NCI-H2171 (cell line): ENCODE measurements at places on chromosomes 13 and 19.

GRCh38 chr13:110316196-110316595 is 9.1 kb downstream of the COL4A2 start:
- no peak for DNase-seq

- no peak for DNase-seq
Measured at GRCh38 chr13:77720988-77721387, 23.5 kb downstream of the SLAIN1 start.

- no peak for DNase-seq
Measured at GRCh38 chr19:49435670-49436069, 5.7 kb downstream of the SLC17A7 start.

- DNase-seq = no peak
Measured at GRCh38 chr19:16850133-16850532, 20.9 kb downstream of the SIN3B start.

GRCh38 chr13:28751175-28751960 is 32.6 kb upstream of the SLC46A3 start:
- no peak for DNase-seq

GRCh38 chr13:78540058-78540457 is 63.3 kb downstream of the POU4F1 start:
- DNase-seq = no peak

GRCh38 chr13:75985132-75985531 is 349.0 kb downstream of the LMO7 start:
- no peak for DNase-seq

DNA sequence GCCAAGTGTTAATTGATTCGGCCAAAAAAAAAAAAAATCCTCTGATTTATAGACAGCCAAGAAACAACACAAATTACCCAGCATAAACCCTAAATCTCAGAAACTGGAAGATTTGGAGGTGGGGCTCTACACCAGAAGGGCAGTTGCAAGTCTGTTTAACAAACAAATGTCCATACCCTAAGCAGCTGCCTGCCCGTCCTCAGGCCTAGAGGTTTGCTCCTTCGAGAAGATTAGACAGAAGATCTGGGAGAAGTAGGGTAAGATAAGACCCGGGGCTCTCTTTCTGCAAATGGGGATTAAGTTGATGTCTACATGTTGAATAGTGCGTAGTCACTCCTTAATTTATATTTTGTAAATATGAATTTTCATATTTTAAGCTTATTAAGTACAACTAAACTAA is 3.4 kb upstream of the N4BP2L1 start:
- no peak for DNase-seq

- no peak for DNase-seq
Measured at GRCh38 chr13:23754997-23755396, 134.2 kb downstream of the MIPEP start.

DNA sequence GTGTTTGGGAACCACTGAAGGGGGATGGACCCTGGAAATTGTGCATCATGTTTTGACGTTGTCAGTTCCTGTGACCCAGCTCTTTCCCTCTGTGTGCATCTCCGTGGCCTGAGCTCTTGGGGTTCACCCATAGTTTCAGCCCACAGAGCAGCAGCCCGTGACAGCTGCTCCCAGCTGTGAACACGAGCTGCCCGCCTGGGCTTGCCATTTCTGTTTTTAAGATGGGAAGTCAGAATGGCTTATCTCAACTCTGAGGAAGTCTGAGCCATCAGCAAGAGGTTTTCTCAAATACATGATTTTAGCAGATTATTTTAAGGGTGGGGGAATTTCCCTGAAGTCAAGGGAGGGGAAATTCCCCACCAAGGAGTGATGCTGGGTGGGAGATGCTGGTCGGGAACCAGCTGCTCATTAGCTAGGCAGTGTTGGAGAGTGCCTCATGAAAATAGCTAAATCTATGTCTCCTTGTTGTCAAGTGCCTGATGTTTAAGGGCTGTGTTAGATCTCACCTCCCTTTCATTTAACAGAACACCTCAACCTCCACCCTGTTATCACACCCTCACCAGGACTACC is 34.8 kb upstream of the C1QTNF9 start:
- DNase-seq = no peak

- no peak for DNase-seq
Measured at GRCh38 chr19:49953416-49953815, 7.6 kb downstream of the SIGLEC11 start.

- no peak for DNase-seq
Measured at GRCh38 chr19:24141612-24142011, 54.6 kb downstream of the ZNF254 start.

- DNase-seq = peak; percentile 64
Measured at GRCh38 chr19:14432791-14433553, at the start of gene PKN1. PKN1 (plus strand) TSS chr19:14433306; CDS start chr19:14433522, 216 bp downstream.

DNA sequence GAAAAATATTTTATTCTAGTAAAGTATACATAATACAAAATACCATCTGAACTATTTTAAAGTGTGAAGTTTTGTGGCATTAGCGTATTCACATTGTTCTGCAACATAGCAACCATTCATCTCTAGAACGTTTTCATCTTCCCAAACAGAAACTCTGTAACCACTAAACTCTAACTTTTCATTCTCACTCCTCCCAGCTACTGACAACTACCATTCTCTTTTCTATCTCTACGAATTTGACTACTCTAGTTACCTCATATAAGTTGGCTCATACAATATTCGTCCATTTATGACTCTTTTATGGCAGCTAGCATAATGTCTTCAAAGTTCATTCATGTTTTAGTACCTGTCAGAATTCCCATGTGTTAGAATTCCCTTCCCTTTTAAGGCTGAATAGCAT is 150.5 kb upstream of the MIR17HG start:
- DNase-seq = no peak

GRCh38 chr19:49073514-49074378 is 1.2 kb upstream of the KCNA7 start:
- DNase-seq = no peak

DNA sequence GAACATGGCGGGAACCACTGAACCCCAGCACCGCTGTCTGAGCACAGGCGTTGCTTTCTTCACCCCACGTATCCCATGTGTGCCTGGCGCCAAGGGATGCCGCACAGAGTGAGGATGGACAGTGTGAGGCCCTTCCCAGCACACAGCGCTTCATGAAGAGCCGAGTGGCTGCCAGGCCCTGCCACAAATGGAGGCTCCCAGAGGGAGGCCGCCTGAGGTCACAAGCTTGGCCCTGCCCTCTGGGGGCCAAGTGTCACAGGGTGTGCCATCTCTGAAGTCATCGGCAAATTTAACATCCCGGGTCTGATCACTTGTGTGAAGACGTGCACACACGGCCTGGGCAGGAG is 24.4 kb downstream of the MPND start:
- no peak for DNase-seq

DNA sequence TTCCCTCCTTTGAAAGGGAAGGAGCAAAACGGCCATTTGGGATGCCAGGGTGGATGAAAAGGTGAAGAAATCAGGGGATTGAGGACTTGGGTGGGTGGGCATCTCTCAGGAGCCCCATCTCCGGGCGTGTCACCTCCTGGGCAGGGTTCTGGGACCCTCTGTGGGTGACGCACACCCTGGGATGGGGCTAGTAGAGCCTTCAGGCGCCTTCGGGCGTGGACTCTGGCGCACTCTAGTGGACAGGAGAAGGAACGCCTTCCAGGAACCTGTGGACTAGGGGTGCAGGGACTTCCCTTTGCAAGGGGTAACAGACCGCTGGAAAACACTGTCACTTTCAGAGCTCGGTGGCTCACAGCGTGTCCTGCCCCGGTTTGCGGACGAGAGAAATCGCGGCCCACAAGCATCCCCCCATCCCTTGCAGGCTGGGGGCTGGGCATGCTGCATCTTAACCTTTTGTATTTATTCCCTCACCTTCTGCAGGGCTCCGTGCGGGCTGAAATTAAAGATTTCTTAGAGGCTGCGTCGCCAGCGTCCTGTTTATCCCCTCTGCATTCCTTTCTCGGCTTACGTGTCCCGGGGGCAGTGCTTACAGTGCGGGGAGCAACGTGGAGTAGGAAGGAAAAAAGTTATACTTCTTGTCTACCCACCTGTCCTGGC is 15.2 kb upstream of the S1PR4 start:
- DNase-seq = peak; percentile 68

- DNase-seq = no peak
Measured at GRCh38 chr19:12996406-12997094, 1.3 kb downstream of the NFIX start.

- DNase-seq = no peak
Measured at GRCh38 chr13:40580566-40581276, 85.7 kb downstream of the FOXO1 start.

DNA sequence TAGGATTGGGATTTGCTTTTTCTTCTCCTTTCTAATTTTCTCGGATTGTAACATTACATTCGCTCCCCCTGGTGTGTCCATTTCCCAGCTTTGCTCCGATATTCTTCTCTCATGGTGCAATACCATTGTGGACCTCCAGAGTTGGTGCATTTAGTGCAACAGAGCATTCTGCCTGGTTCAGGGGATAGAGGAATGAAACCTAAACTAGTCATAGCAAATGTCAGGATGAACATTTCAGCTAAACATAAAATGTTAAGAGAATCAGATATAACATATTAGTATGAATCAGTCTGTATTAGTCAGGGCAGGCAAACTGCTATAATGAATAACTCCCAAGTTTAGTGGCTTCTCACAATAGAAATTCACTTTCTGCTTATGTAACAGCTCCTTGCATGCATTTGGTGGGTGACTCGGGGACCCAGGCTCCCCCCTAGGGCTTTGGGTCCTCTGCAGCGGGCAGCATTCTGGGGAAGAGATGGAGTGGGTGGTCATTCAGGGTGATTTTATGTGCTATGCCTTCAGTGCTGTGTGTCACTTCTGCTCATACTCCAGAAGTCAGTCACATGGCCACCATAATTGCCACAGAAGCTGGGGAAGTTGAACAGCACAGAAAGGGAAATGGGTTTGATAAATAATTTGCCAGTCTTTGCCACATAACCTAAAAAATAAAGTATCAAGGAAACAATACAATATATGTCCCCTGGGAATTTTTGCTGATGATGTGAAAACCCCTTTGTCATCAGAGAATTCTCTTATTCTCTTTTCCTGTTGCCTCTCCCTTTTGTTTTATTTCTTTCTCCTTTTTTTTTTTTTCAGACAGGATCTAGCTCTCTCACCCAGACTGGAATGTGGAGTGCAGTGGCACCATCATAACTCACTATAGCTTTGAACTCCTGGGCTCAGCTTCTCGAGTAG is 111.0 kb downstream of the HSPH1 start:
- no peak for DNase-seq

DNA sequence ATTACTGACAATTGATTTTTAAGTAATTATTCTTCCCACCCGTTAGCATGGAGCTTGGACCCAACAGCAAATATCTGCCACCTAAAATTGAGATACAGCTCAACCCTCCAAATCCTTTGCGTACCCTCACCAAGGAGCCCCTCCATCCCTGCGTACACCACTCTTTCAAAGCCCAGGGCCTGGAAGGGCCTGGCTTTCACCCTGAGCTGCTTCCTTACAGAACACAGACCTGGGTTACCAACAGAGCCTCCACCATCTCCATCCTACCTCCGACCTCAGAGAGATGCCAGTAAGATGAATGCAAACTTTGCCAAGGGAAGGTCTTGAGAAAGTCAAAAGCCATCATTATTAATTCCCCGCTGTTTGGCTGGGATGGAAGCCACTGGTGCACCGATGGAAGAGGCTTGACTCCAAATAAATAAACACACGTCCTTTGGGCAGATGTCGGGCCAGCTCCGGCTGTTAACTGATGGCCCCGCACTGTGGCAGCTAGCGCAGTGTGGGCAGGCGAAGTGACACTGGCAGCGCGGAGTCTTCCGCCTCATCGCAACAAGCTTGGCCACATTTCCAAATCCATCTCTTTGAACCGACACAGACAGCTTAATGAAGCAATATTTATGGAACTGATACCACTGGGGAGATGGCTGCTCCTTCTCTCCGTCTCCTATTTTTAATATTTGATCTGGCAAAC is 150.2 kb upstream of the VSTM2B start:
- no peak for DNase-seq

DNA sequence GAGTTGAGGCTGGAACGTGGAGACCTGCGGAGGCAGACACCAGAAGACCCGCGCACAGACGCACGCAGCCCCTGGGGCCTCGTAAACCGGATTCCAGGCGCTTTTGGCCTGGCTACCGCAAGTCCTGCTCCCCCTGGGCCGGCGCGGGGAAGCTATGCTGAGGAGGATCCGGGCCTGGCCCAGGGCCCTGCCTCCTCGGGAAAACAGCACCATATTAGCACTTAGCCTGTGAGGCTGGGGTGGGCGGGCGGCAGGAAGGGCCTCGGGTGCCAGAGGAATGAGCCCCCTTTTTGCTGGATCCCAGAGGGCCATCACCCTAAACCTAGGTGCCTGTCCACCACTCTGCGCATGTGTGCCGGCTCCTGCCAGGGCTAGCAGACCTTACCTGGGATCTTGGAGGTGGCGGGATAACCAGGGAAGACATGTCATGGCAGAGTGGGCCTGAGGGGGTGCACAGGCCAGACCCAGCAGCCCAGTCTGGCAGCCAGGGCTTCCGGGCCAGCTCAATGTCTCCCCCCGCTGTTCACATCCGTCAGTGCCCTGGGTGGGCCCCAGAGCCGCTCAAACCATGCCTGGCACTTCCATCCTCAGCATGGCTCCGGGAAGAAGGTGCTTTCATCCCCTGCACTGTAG is 7.3 kb downstream of the ELOF1 start:
- no peak for DNase-seq

GRCh38 chr19:46776927-46777911 is 11.2 kb downstream of the SLC1A5 start:
- DNase-seq = no peak

DNA sequence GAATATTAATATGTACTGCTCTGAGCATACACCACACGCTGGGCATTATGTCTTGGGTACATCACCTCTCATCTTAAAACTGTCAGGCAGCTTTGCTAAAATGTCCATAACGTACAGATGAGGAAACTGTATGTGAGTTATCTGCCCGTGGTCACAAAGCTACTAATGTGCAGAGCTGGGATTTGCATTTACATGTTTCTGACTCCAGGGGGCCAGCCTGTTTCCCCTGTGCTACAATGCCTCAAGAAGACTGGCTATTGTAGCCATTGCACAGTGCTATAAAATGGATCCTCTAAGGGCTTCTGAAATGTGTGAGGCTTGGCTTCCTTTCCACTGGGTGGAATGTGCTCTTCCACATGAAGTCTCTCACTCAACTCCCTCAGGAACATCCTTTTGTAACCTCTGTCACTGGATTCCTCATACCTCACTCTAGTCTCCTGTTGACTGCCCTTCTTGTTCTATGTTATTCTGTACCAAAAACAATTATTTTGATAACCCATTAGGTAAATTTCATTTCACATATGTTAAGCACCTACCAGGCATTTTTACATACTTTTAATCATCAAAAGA is 95.6 kb upstream of the HTR2A start:
- DNase-seq = no peak

GRCh38 chr13:110433014-110433413 is 125.9 kb downstream of the COL4A2 start:
- no peak for DNase-seq

- no peak for DNase-seq
Measured at GRCh38 chr19:5991244-5991838, 13.4 kb upstream of the RANBP3 start.

GRCh38 chr13:66405908-66406802 is 824.0 kb downstream of the PCDH9 start:
- DNase-seq = no peak

GRCh38 chr19:13790354-13790753 is 4.9 kb upstream of the ZSWIM4 start:
- DNase-seq = no peak

GRCh38 chr19:57566396-57567265 is 7.0 kb upstream of the ZNF550 start:
- peak; percentile 25 for DNase-seq
